HS-5 (cell line): ENCODE measurements at places on chromosomes 16 and 17.

- no peak for DNase-seq
Observed at GRCh38 chr17:16406742-16407674, 8.4 kb upstream of the TRPV2 start.

- DNase-seq = no peak
Observed at GRCh38 chr16:8946544-8946943, 17.2 kb downstream of the USP7 start.

DNA sequence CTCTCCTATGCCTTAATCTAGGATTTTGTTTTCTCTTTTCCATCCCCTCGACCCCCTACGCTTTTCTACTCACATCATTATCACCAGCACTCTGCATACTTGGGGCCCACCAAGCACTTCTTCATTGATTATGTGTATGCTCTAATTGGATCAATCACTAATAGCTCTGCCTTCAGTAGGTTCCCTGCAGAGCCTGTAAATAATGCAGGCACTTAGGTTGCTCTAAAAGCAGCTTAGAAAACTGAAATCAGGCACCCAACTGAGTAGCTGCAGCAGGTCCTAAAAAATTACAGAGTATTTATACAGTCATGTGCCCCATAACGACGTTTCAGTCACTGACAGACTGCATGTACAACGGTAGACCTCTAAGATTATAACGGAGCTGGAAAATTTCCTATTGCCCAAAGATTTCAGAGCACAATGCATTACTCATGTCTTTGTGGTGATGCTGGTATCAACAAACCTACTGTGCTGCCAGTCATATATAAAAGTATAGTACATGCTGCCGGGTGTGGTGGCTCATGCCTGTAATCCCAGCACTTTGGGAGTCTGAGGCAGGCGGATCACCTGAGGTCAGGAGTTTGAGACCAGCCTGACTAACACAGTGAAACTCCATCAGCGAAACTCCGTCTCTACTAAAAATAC, 280.4 kb downstream of the HS3ST3B1 start:
- no peak for DNase-seq

- DNase-seq = no peak
Observed at GRCh38 chr16:57658878-57659674, 9.0 kb upstream of the ADGRG3 start.

DNA sequence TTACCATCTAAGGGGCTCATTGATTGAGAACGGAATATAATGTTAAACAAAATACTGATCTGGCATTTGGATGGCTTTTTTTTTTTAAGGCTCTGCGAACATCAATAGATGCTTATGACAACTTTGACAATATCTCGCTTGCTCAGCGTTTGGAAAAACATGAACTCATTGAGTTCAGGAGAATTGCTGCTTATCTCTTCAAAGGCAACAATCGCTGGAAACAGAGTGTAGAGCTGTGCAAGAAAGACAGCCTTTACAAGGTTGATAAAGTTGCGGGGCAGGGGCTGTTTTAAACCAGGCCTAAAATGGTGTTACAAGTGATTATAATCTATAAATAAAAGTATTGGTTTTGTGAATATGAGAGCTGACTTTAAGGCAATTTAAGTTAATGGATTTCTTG, 22.3 kb downstream of the PTRH2 start:
- no peak for DNase-seq

DNA sequence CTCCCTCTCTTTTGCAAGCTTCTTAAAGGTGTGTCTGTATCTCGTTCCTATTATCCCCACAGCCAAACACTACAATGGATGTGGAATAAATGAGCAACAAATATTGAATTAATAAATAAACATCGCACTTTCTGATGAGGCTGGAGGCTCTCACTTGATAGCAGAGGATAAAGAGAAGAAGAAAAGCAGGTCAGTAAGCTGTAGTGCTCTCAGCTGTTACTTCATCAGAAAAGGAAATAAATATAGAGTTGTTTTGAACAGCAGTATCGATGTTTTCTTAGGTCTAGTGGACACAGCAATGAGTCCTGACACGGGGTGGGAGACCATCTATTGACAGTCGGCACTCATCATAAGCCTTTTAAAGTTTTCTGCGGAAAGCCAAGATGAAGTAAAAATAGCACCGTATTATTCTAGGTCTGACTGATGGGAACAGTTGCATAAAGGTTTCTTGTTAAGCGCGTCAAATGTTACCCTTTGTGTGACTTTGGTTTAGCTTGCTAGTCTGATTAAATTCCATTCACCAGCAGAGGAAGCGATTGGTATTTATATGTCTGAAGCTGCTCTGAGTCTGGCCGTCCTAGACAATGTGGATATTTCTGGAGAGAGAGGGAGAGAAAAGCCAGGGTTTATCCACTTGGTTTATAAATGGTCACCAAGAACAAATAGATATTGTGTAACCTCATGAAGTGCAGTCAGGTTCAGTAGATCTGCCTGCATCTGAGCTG, 646.1 kb downstream of the CDH11 start:
- no peak for DNase-seq

GRCh38 chr17:39867880-39868553, at the start of gene ZPBP2:
Gene ZPBP2, plus strand, starts transcription at chr17:39868202. Its CDS starts 153 bp downstream, at chr17:39868355.
- no peak for DNase-seq

DNA sequence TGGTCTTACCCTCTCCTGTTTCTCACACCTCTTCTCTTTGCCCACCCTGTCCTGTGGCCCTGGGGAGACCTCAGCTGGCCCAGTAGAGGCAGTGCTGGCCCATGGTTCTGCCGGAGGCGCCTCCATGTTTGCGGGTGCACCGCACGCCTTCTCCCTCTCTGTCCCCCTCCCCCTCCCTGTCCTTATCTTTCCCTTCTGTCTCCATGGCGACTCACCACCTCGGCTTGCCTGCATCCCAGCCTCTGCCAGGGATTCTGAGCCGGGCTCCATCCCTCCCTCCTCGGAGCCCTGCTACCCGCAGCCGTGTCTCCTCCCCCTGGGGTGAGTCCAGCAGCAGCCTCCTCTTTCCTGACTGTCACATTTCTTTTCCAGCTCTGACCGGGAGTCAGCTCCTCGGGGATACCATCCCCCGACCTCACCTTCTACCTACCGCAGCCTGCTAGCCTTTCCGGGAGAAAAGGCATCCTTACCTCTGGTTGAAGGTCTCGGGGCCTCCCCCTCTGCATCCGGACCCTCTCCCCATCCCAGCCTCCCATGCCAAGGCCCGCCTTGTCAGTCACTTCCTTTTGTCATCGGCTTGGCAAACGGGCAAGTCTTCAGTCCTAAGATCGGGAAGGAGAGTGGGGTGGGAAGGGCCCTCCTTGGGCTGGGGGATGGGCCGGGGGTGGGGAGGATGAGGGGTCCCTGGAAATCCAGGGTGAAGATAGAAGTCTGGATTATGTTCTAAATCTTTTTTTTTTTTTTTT, at the start of gene RNF112:
TSS of gene RNF112 (plus strand) at position 358 of the 746 bp plus-strand sequence. CDS start at position 535, 177 bp downstream.
- no peak for DNase-seq

DNA sequence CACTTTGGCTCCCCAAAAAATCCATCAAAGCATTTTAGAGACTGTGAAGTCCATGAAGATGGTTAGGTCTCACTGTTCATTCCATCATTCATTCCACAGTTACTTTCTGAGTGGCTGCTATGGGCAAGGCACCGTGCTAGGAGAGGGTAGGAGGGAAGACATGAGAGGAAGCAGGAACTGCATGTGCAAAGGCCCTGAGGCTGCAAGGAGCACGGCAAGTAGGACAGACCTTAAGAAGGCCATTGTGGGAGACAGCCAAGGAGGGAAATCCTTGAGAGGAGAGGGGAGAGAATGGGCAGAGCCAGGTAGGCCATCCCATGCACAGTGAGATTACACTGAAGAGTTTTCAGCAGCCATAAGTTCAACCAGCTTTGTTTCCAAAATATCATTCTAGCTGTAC, 196.2 kb upstream of the DYNLRB2 start:
- DNase-seq = no peak

DNA sequence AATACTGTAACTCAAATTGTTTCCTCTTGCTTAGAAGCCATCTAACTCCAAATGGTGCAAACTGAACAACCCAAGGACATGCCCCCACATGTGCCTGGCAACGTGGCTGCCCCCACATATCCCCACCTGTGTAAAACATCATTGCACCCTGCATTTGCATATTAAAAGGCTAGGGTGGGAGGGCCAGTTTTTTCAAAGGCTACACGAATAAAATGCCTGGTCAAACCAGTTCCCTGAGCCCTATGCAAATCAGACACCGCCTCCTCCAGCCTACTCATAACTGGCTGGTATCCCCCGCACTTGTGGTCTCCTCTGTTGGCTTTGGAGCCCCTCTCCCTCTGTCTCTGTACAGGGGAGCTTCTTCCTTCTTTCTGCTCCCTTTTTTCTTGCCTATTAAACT, 26.7 kb downstream of the C16orf54 start:
- DNase-seq = no peak

GRCh38 chr17:6108987-6109386, 38.8 kb downstream of the WSCD1 start:
- no peak for DNase-seq
